Omental fat pad (tissue), 4 donors: ENCODE measurements at places on chromosomes 11 and 22. TPM values are rescaled to one million over a fixed set of nuclear protein-coding genes. Genes with fewer than 3 reads are reported as not detected.

DNA sequence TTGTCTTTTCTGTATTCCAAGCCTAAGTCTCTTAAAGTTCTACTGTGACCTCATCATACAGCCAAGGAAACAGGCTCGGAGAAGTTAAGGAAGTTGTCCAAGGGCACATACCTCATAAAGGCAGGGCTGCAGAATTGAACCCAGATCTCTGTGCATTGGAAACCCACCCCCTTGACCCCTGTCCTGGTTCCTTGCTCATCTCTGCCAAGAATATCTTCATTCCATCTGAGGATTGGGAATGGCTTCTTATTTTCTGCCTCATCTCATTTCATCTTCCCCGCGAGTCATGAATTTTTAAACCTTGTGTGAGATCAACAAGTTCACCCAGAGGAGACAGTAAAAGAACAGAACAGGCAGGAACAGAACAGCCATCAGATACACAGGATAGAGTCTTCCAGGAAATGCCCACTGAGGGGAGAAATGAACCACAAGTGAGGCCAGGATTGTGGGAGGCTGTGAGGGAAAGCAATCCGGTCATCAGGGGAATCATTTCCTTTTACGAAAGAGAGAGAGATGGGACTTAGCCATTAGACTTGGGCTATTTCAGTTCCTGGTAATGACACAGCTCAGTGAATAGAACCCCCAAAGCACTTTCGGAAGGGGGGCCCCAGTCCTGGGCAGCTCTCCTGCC, 34.4 kb upstream of the LRRC10B start:
- no peak for DNase-seq

Gene EXPH5
- 1.8 TPM for total RNA-seq

Gene ATG16L2
- total RNA-seq: 15.5 TPM

DNA sequence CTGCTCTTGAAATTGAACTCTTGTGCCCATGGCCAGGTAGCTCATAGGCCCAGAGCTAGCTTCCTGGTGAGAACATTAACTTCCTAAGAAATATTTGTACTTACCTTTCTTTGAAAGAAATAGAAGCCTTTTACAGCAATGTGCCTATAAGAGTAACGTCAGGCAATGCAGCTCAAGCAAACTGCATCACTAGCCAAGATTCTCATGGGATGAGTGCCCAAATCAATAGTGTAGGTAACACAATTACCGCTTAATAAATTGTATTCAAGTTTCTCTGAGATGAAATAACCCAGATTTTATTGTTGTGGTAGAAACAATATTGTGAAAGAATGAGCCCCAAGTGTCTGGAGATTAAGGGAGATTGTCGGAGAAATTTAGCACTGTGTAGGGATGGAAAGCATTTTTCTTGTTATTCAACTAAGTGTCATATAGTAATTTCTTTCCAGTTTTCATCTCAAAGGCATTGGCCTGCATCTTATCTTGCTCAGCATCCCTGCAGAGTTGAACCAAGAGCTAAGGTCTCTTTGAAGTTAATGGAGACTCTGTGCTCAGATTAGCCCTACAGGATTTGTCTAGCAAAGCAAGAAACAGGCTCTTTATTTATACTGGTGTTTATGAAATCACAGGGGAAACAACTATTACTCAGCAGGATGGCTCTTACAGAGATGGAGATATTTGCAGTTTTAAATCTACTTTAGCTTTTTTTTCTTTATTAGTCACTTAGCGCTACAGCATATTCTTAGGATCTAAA, 321.0 kb upstream of the PDGFD start:
- no peak for DNase-seq

Gene LMNTD2
- total RNA-seq: 1.4 TPM

Gene CHST1
- total RNA-seq: 8.4 TPM
